IMR-90 (cell line): ENCODE measurements at places on chromosomes 7 and 10.
A peak's percentile ranks its signal among the peaks of the same experiment; 100 is the strongest.

DNA sequence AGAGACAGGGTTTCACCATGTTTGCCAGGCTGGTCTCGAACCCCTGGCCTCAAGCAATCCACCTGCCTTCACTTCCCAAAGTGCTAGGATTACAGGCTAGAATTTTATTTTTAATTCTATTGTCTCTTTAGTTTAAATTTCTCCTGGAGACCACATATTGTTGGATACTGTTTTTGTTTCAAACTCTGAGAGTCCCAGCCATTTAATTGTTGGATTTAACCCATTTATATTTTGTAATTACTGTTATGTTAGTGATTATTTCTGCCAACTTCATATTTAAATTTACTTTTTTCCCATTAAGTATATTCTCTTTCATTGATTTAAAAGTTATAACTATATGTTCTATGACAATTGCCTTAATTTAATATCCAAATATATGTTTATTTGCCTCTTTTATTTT is 185.6 kb downstream of the ZNF248 start:
- DNase-seq = no peak

DNA sequence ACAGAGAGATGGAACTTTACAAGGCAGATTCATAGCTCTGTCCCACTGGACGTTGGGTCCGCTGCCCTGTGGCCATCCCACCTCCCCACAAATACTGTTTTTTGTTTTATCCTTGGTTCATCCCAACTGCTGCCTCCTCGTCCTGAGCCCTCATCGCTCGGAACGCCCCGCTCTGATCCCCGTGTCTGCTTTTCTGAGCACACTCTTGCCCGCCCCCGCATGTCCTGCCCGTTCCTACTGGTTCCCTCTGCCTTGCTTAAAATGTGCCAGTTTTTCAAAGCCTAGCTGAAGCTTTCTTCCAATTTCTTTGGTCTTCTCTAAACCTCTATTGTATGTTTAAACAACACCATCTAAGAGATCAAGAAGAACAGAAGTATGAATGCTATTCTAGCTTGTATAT is 19.4 kb downstream of the RNF32 start:
- no peak for DNase-seq

DNA sequence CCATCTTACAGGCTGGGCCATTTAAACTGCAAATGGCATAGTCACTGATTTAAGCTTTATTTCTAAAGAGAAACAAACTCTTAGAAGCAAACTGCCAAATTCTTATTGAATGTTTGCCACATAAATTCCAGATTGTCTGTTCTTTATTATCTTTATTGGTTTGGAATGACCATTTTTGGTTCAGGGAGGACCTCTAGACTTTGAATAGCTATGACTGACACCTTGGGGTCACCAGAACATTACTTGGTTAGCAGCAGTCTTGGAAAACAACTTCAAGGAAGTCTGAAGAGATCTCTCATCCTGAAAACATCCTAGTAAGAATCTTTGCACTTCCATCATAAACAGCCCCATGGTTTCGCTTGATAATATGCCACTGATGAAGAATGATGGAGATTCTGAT is 197.1 kb downstream of the SUGCT start:
- peak; percentile 4 for DNase-seq

- no peak for DNase-seq
Measured at GRCh38 chr7:85564861-85565260, 378.0 kb upstream of the SEMA3D start.
